Subcutaneous adipose tissue (tissue), 4 donors: ENCODE measurements at places on chromosomes 1 and 21. TPM values are rescaled to one million over a fixed set of nuclear protein-coding genes. Genes with fewer than 3 reads are reported as not detected.

Gene GBP6
- total RNA-seq, result not detected

Gene CDC42BPA
- total RNA-seq, result 45.4 TPM

Gene IVL
- total RNA-seq, result not detected

Gene NDUFS2
- 74.7 TPM for total RNA-seq

Gene C1orf94
- not detected for total RNA-seq

Gene TLR5
- total RNA-seq, result 15.2 TPM

Gene DNMT3L
- total RNA-seq, result not detected

Gene OR2L2
- not detected for total RNA-seq
